ENCODE measurements at places on chromosomes 5 and 9. TPM values are rescaled to one million over a fixed set of nuclear protein-coding genes. Genes with fewer than 3 reads are reported as not detected.

IFNK gene
- 0.07 TPM for polyA plus RNA-seq

TRIM14 gene
- polyA plus RNA-seq: 30.6 TPM

PCDHGC4 gene
- polyA plus RNA-seq: 0.34 TPM

SLC46A2 gene
- polyA plus RNA-seq: not detected

OMD gene
- not detected for polyA plus RNA-seq

C9 gene
- polyA plus RNA-seq: not detected

ACTBL2 gene
- not detected for polyA plus RNA-seq

ANKRD20A1 gene
- not detected for polyA plus RNA-seq

CDC20B gene
- 0.04 TPM for polyA plus RNA-seq

SLC23A1 gene
- 7.1 TPM for polyA plus RNA-seq

IL7R gene
- 8.0 TPM for polyA plus RNA-seq

BTNL3 gene
- 83.2 TPM for polyA plus RNA-seq

RHOBTB3 gene
- polyA plus RNA-seq: 16.2 TPM

GZMA gene
- 2.7 TPM for polyA plus RNA-seq

IZUMO3 gene
- not detected for polyA plus RNA-seq

LCN10 gene
- polyA plus RNA-seq: 8.4 TPM

SLC6A19 gene
- polyA plus RNA-seq: 199 TPM

PLCXD3 gene
- polyA plus RNA-seq: 4.4 TPM

MVB12B gene
- polyA plus RNA-seq: 10.0 TPM

CCDC192 gene
- 0.07 TPM for polyA plus RNA-seq

MYOZ3 gene
- 1.5 TPM for polyA plus RNA-seq

GGTA1 gene
- 4.9 TPM for polyA plus RNA-seq

IL5 gene
- not detected for polyA plus RNA-seq

EDIL3 gene
- 5.1 TPM for polyA plus RNA-seq

EQTN gene
- not detected for polyA plus RNA-seq

ATG10 gene
- 5.8 TPM for polyA plus RNA-seq
